Colonic mucosa (tissue), 4 donors: ENCODE measurements at places on chromosomes 5 and 9. TPM values are rescaled to one million over a fixed set of nuclear protein-coding genes. Genes with fewer than 3 reads are reported as not detected.

IL7R gene
- 6.1 TPM for total RNA-seq

CDC20B gene
- not detected for total RNA-seq

WDR38 gene
- not detected for total RNA-seq

ZNF366 gene
- 0.47 TPM for total RNA-seq

INSL4 gene
- not detected for total RNA-seq

SLC27A6 gene
- 0.48 TPM for total RNA-seq

NPR2 gene
- total RNA-seq, result 7.0 TPM

DNA sequence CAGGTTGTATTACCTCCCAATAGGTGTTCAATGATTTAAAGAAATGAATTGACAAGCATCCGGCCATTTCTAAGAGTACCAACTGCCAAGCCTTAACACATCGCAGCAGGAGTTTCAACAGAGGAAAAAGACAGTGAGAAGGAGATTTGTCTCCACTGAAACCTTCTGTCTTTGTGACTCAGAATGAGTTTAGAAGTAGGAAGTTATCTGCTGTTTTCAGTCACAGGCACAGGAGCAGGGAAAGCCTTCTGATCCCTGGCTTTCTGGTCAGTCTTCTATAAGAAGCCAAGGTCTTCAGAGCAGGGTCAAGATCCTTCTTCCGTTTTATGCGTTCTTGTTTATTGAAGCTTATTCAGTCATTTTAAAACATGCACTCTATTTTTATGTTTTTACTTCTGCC is 390.7 kb upstream of the PCSK5 start:
- no peaks in the 10 kb centered on the region for H3K27me3 ChIP-seq
- H3K27ac ChIP-seq, result no peak overlapping the region
- H3K4me1 ChIP-seq, result no peaks in the 10 kb centered on the region
- no peaks in the 10 kb centered on the region for H3K36me3 ChIP-seq

- H3K4me3 ChIP-seq, result no peak overlapping the region
- H3K27ac ChIP-seq, result no peak overlapping the region
- DNase-seq, result no peak
- H3K36me3 ChIP-seq, result no peaks in the 10 kb centered on the region
Measured at GRCh38 chr5:89216606-89217005, 333.6 kb upstream of the MEF2C start.

- H3K27ac ChIP-seq, result no peak overlapping the region
- peak; percentile 55 for DNase-seq
- no peaks in the 10 kb centered on the region for H3K27me3 ChIP-seq
- H3K4me3 ChIP-seq, result no peak overlapping the region
Measured at GRCh38 chr5:93532370-93532769, 48.6 kb downstream of the NR2F1-AS1 start.

DNA sequence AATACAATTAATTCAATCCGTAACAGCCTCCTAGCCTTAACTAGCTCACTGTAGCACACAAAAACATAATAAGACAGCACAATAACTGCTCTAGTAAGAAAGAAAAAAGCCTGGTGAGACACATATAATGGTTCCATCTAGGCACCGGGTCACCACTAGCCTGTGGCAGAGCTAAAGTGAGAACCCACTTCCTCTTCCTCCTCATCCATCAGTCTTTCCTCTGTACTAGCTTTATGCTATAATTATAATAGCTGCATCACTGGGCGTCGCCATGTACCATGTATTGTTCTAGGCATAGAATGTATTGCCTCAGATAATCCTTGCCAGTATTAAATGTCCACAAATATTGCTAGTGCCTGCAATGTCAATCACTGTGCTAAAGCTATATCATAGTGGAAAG is 23.1 kb downstream of the ADRB2 start:
- H3K4me3 ChIP-seq, result no peak overlapping the region
- no peak overlapping the region for H3K27ac ChIP-seq
- no peak for DNase-seq
- no peaks in the 10 kb centered on the region for H3K4me1 ChIP-seq
- no peaks in the 10 kb centered on the region for H3K27me3 ChIP-seq

GRCh38 chr5:155076379-155076778 is 62.8 kb downstream of the KIF4B start:
- no peak overlapping the region for H3K27ac ChIP-seq
- no peaks in the 10 kb centered on the region for H3K27me3 ChIP-seq
- no peak overlapping the region for H3K4me3 ChIP-seq
- no peaks in the 10 kb centered on the region for H3K4me1 ChIP-seq

DNA sequence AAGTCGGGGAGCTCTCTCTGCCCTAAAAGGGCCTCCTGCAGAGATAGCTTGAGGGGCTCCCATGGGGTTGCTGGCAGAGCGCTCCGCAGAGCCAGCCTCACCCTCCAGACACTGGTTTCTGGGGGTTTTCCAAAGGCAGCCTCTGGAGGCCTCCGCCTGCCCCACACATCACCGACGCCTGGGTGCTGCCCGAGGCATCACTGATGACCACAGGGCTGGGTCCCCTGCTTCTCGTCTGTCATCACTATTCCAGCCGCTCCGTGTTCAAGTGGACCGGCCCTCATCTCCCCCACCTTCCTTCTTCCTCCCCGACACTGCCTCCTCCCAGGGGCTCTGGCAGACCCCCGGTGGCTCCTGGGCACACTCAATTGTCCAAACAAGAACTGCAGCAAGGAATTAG is 64.1 kb upstream of the IRX4 start:
- no peaks in the 10 kb centered on the region for H3K4me1 ChIP-seq
- H3K27ac ChIP-seq, result no peak overlapping the region
- no peaks in the 10 kb centered on the region for H3K36me3 ChIP-seq
- H3K27me3 ChIP-seq, result no peaks in the 10 kb centered on the region

- H3K4me1 ChIP-seq, result no peaks in the 10 kb centered on the region
- H3K36me3 ChIP-seq, result no peaks in the 10 kb centered on the region
- no peak overlapping the region for H3K4me3 ChIP-seq
- peaks cover 13% of the 10 kb centered on the region for H3K27me3 ChIP-seq
- no peak for DNase-seq
Measured at GRCh38 chr9:124489222-124489621, 18.0 kb downstream of the NR5A1 start.

DNA sequence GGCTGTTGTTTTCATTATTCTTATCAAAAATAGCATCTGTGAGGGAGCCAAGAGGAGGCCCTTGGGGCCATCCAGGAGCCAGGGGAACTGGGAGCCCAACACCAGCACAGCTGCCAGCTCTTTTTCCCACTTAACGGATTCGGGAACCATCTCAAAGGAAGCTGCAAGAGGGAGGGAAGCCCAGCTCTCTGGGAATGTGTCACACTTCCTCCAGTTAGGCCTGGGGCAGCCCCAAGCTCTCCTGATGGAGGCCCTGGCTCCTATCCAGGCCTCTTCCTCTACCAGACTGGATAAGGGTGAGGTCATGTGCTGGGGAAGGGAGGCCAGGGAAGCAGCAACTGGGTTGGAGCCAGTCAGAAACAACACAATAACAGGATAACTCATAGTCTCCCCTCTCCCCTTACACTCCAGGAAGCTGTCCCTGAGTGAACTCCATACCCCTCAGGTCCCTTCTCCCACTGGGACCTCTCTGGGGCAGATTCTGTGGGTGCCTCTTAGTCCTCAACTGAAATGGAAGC is 12.7 kb downstream of the CSF2 start:
- no peaks in the 10 kb centered on the region for H3K27me3 ChIP-seq
- no peaks in the 10 kb centered on the region for H3K4me1 ChIP-seq
- no peaks in the 10 kb centered on the region for H3K36me3 ChIP-seq
- no peak for DNase-seq
- H3K27ac ChIP-seq, result no peak overlapping the region

DNA sequence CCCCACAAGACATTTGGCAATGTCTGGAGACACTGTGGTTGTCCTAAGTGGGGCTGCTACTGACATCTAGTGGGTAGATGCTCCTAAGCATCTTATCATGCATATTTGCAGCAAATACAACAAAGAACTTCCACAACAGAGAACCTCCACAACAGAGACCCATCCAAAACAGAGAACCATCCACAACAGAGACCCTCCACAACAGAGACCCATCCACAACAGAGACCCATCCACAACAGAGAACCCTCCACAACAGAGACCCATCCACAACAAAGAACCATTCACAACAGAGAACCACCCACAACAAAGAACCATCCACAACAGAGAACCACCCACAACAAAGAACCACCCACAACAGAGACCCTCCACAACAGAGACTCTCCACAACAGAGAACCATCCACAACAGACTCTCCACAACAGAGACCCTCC is 32.8 kb downstream of the ARPC5L start:
- no peaks in the 10 kb centered on the region for H3K4me1 ChIP-seq
- H3K36me3 ChIP-seq, result no peaks in the 10 kb centered on the region
- H3K27me3 ChIP-seq, result no peaks in the 10 kb centered on the region
- H3K4me3 ChIP-seq, result no peak overlapping the region
- H3K27ac ChIP-seq, result no peak overlapping the region

DNA sequence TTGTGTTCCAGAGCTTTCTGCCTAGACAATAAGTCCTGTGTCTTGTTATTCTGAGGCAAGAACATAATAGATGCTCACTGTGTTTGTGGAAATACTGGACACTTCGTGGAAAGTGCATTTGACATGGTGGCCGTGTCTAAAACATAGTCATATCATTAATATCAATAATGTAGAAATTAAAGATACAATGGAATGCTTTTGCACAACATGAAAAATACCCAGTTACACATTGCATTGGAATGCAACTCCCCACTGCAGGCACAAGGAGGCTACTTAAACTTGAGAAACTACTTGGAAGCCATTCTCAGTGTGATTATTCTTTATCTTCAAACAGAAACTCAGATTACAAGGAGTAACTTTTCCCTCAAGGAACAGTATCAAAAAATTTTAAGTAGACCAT is 145.3 kb upstream of the ZNF462 start:
- DNase-seq, result no peak
- no peaks in the 10 kb centered on the region for H3K27me3 ChIP-seq
- no peaks in the 10 kb centered on the region for H3K36me3 ChIP-seq

- no peak for DNase-seq
- H3K27ac ChIP-seq, result no peak overlapping the region
- H3K4me3 ChIP-seq, result no peak overlapping the region
- H3K36me3 ChIP-seq, result no peaks in the 10 kb centered on the region
Measured at GRCh38 chr5:151132963-151133362, 24.6 kb downstream of the ANXA6 start.

DNA sequence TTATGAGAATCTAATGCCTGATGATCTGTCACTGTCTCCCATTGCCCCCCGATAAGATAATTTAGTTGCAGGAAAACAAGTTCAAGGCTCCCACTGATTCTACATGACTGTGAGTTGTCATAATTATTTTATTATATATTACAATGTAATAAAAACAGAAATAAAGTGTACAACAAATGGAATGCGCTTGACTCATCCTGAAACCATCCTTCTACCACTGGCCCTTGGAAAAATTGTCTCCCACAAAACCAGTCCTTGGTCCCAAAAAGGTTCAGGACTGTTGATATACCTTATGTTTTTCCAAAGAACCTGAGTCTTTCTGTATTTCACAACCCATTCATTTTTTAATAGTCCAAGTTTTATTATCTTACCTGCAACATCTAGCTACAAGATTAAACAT is 403.5 kb downstream of the TAF11L14 start:
- H3K27me3 ChIP-seq, result no peaks in the 10 kb centered on the region
- H3K4me1 ChIP-seq, result no peaks in the 10 kb centered on the region
- DNase-seq, result no peak
- no peak overlapping the region for H3K4me3 ChIP-seq

- no peaks in the 10 kb centered on the region for H3K36me3 ChIP-seq
- no peak overlapping the region for H3K4me3 ChIP-seq
- DNase-seq, result no peak
- H3K27me3 ChIP-seq, result no peaks in the 10 kb centered on the region
Measured at GRCh38 chr9:89461265-89461664, 36.6 kb downstream of the SEMA4D start.

GRCh38 chr5:174514325-174514724 is 210.1 kb upstream of the MSX2 start:
- H3K36me3 ChIP-seq, result no peaks in the 10 kb centered on the region
- no peak overlapping the region for H3K27ac ChIP-seq
- no peaks in the 10 kb centered on the region for H3K4me1 ChIP-seq
- no peak overlapping the region for H3K4me3 ChIP-seq

GRCh38 chr9:134374301-134375010 is 48.2 kb downstream of the RXRA start:
- H3K27me3 ChIP-seq, result no peaks in the 10 kb centered on the region
- H3K4me1 ChIP-seq, result peaks cover 44% of the 10 kb centered on the region
- no peak overlapping the region for H3K4me3 ChIP-seq
- H3K27ac ChIP-seq, result no peak overlapping the region
- H3K36me3 ChIP-seq, result no peaks in the 10 kb centered on the region

DNA sequence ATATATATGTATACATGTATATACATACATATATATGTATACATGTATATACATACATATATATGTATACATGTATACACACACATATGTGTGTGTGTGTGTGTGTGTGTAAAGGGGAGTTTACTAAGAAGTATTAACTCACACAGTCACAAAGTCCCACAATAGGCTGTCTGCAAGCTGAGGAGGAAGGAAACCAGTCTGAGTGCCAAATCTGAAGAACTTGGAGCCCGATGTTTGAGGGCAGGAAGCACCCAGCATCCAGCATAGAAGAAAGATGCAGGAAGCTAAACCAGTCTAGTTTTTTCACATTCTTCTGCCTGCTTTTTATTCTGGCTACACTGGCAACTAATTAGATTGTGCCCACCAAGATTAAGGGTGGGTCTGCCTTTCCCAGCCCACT is 591.5 kb downstream of the PRR16 start:
- no peak overlapping the region for H3K4me3 ChIP-seq
- DNase-seq, result no peak
- H3K27me3 ChIP-seq, result no peaks in the 10 kb centered on the region
- no peaks in the 10 kb centered on the region for H3K4me1 ChIP-seq
- no peaks in the 10 kb centered on the region for H3K36me3 ChIP-seq
- H3K27ac ChIP-seq, result no peak overlapping the region

GRCh38 chr5:137492331-137492730 is 6.8 kb downstream of the SPOCK1 start:
- H3K4me3 ChIP-seq, result no peak overlapping the region
- H3K27ac ChIP-seq, result no peak overlapping the region
- no peaks in the 10 kb centered on the region for H3K36me3 ChIP-seq
- peaks cover 2% of the 10 kb centered on the region for H3K27me3 ChIP-seq
- H3K4me1 ChIP-seq, result no peaks in the 10 kb centered on the region
- DNase-seq, result no peak

DNA sequence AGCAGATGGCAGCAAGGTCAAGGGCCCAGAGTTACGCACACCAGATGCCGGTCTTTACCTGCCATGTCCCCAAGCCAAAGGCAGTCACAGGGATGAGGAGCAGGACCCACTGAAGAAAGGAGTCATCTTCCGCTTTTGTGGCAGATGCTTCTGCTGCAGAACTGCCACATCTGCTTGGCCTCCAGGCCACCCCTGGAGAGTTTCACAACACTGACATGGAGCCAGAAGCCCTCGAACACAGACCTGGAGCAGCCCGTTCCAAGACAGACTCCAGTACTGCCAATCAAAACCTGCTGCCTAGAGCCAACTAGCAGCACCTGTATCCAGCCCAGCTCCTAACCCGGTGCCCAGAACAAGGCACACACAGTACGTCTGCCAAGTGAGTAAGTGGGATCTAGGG is 1.5 kb downstream of the SURF1 start:
- no peak for DNase-seq
- no peak overlapping the region for H3K27ac ChIP-seq
- H3K4me1 ChIP-seq, result peaks cover 15% of the 10 kb centered on the region
- H3K36me3 ChIP-seq, result peaks cover 18% of the 10 kb centered on the region
